ENCODE measurements at places on chromosomes 16 and 17.
A peak's percentile ranks its signal among the peaks of the same experiment; 100 is the strongest.

- DNase-seq = peak; percentile 56
These were observed 6.3 kb downstream of the C17orf50 start for GRCh38 chr17:35766903-35767510.

DNA sequence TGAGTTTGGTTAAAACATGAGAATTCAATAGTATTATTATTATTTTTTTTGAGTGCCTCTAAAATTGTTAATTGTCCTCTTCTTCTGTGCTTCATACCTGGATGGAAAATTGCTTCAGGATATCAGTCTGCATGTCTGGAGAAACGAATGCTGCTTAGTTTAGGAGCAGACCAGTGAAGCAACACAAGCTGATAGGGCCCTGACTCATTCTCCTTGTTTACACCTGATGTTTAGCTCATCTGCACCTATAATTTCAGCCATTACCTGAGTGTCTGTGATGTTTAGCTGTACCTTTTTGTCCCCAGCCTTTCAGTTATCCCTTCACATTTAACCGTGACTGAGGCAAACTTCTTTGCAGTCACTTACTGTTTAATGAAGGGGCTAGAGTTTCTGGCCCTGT lies 14.8 kb downstream of the SNTB2 start:
- DNase-seq = no peak

DNA sequence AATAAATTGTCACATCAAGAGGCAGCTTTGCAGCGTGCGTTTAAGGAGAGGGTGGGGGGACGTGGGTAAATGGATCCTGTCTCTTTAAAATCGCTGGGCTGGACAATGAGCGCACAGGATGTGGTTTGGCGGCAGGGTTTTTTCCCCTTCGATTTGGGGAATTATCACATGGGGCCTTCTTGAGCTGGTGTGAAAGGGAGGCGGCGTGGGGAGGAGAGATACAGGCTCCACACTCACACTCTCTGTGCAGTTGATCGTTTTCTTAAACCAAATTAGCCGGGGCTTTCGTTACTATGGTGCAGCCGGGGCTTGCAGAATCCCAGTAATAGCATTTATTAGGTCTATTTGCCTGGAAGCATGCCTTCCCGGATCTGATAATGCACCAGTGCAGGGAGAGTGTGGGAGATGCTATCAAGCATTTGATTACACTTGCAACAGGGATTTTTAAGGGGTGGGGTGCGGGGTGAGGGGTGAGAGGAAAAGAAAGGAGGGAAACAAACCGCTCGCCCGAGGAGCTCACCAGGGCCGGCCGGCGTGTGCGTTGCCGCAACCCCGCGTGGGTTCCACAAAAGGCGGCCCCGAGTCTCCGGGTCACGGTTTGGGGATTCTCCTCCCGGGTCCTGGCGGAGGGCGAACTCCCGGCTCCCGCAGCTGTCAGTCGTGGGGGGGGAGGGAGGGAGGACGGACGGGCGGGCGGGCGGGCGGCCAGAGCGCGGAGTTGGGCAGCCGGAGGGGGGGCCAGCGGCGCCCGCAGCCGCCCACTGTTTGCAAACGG lies 58.8 kb upstream of the GSE1 start:
- DNase-seq = no peak

DNA sequence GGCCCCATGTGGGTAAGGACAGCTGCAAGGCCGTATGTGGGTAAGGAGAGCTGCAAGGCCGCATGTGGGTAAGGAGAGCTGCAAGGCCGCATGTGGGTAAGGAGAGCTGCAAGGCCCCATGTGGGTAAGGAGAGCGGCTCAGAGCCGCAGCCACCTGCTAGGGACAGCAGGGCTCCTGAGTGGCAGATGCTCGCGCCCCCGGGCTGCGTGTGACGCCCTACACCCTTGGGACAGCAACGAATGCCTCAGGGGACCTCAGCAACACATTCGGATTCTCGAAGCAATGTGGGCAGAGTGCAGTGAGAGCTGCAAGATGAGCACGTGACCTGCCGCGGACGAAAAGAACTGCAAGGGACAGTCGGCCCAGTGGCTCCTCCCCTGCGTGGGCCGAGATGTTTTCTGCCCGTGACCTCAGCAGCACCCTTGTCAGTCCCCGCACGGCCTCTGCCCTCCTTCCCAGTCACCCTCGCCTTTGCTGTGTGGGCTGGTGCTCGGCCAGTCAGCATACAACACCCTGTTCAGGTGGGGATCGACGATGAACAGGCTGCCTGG lies 9.6 kb upstream of the SLC38A8 start:
- DNase-seq = no peak

DNA sequence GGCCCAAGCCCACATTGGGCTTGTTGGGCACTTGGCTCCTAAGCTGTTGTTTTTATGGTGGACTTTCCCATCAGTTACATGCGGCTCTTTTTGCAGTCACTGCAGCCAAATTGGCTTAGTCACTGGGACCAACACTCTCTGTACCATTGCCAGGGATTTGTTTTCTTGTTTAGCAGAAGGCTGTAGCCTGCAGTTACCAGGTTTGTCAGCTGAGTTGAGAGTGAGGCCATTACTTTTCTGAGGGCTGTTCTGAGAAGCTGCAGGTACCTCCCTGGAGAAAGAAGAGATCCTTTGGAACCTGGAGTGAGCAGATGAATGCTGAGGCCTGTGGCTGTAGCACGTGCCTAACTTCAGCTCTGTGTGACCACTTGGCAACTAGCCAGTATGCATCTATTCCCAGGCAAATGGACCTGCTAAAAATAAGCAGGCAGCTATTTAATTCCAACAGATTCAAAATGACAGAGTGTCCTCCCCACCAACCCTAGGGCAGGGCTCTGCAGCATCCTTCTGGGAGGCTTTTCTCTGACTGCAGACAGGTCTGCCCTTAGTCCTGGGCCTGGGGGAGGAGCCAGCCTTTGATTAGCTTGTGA lies 12.9 kb downstream of the AKAP1 start:
- DNase-seq = no peak

DNA sequence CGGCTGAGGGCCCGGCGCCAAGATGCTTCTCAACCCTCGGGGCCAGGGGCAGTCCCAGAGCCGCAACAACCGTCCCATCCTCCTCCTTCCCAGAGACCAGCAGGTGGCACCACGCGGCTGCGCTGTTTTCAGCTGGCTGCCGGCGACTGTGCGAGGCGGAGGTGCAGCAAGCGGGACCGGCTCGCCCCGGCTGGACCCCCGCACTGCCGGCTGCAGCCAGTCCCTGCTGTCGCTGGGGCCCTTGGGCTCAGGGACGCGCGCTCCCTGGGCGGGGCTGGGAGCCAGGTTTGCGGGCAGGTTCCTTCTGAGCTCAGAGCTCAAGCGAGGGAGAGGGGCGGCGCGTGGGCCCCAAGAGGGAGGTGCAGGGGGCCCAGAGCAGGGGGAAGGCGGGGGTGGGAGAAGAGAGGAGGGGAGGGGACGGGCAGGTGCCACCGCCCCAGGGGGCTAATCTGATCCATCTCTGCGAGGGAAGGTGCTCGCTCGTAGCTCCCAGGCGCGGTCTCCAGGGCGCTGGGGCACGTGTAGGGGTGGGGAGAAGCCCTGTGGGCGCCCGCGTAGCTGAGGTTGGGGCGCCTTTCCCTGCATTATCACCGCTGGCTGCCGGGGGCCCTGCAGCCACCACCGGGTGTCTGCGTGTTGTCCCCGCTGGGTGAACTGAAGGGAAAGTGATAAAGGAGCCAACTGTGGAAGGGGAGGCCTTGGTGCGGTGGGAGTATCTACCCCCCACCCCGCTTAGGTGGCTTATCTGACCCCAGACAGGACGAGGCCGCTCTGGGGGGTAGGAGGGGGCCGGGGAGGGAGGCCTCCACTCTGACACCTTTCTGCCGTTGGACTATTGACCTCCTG lies 24.2 kb downstream of the STAT5A start:
- DNase-seq = peak; percentile 51

GRCh38 chr16:69848637-69849545 lies 86.8 kb downstream of the WWP2 start:
- peak; percentile 94 for DNase-seq

GRCh38 chr17:4908711-4909496 lies 6.0 kb upstream of the CHRNE start:
- peak; percentile 95 for DNase-seq

Measured in kidney capillary endothelial cell (primary cell).